Tongue (tissue), 3 donors: ENCODE measurements at places on chromosomes 2 and 18. TPM values are rescaled to one million over a fixed set of nuclear protein-coding genes. Genes with fewer than 3 reads are reported as not detected.

DNA sequence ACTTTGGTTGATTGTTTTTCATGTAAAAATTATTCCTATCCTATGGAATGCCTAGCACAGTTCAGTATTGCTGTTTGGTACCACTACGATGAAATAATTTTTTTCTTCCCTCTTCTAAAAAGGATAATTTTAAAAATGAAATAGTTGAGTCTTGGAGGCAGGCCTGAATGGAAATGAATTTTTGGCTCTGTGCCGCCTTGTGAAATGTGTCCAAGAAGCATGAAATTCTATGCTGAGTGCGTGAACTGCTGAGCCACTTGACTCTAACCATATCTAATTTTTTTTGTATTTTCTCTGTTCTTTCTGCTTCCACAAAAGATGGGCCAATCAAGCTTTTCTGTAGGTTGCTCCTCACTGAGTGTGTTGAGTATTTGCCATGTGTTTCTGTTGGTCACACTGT lies 95.0 kb downstream of the PRPF40A start:
- DNase-seq, result peak; percentile 72

GRCh38 chr2:159187106-159187505 lies 99.4 kb downstream of the WDSUB1 start:
- no peak for DNase-seq

- no peak for DNase-seq
Measured at GRCh38 chr2:223562078-223562477, 40.1 kb downstream of the SCG2 start.

GRCh38 chr18:46686186-46686585 lies 29.2 kb upstream of the LOXHD1 start:
- DNase-seq, result no peak

- no peak for DNase-seq
Measured at GRCh38 chr2:65130664-65131175, 814 bp upstream of the RAB1A start.

DNA sequence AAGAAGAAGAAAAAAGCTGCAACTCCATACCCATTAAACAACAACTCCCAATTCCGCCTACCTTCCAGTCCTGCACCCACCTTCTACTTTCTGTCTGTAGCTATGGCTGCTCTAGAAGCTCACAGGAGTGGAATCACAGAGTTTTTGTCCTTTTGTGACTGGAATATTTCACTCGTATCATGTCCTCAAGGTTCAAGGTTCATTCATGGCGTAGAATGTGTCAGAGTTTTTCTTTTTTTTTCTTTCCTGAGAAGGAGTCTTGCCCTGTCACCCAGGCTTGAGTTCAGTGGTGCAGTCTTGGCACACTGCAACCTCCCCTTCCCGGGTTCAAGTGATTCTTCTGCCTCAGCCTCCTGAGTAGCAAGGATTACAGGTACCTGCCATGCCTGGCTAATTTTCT lies 97.4 kb upstream of the ODC1 start:
- no peak for DNase-seq

- no peak for DNase-seq
Measured at GRCh38 chr2:176174382-176174823, 14.1 kb upstream of the HOXD1 start.

- no peak for DNase-seq
Measured at GRCh38 chr2:113276216-113276760, 2.4 kb downstream of the PAX8 start.

DNA sequence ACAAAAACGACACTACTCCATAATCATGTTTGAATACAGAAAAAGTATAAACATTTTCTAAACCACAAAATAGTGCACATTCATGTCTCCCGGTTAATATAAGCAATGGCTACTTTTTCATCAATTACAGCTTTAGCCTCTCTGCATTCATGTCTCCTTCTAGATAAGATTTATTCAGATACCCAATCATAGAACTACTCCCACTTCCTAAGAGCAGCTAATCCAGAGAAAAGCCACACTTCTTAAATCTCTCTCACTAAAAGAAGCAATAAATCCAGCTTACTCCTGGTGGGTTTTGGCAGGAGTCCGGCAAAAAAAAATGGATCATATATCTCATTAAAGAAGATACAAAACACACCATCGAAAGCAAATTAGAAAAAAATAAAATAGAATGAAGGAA lies 20.1 kb downstream of the DSEL start:
- no peak for DNase-seq

- no peak for DNase-seq
Measured at GRCh38 chr2:39188960-39189494, 54.7 kb downstream of the CDKL4 start.

DNA sequence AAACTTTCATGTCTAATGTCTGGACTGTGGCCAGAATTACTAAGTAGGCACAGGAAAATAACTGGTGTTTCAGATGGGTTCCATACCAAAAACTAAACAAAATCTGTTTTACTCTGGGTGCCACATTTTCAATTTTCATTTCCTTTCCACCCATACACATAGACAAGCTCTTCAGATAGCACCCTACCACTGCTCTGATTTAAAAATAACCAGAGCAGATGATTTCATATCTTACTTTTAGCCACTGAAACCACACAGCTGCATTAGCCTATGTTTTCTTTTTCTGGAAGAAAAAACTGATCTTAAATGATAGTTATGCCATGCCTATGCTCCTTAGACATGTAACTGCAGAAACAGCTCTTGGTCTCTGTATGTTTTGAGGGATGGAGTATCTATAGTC lies 647.6 kb downstream of the CPS1 start:
- DNase-seq, result no peak

GRCh38 chr18:79857082-79857671 lies 59.4 kb downstream of the KCNG2 start:
- DNase-seq, result peak; percentile 91

DNA sequence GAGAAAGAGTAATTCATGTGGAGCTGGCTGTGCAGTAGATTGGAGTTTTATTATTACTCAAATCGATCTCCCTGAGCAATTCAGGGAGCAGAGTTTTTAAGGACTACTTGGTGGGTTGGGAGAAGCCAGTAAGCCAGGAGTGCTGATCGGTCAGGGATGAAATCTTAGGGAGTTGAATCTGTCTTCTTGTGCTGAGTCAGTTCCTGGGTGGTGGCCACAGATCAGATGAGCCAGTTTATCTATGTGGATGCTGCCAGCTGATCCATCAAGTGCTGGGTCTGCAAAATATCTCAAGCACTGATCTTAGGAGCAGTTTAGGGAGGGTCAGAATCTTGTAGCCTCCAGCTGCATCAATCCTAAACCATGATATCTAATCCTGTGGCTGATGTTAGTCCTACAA lies 17.0 kb upstream of the UGT1A8 start:
- no peak for DNase-seq

GRCh38 chr18:1062588-1062987 lies 157.9 kb downstream of the ADCYAP1 start:
- no peak for DNase-seq

- DNase-seq, result peak; percentile 93
Measured at GRCh38 chr2:1742681-1743395, 1.5 kb downstream of the PXDN start.

DNA sequence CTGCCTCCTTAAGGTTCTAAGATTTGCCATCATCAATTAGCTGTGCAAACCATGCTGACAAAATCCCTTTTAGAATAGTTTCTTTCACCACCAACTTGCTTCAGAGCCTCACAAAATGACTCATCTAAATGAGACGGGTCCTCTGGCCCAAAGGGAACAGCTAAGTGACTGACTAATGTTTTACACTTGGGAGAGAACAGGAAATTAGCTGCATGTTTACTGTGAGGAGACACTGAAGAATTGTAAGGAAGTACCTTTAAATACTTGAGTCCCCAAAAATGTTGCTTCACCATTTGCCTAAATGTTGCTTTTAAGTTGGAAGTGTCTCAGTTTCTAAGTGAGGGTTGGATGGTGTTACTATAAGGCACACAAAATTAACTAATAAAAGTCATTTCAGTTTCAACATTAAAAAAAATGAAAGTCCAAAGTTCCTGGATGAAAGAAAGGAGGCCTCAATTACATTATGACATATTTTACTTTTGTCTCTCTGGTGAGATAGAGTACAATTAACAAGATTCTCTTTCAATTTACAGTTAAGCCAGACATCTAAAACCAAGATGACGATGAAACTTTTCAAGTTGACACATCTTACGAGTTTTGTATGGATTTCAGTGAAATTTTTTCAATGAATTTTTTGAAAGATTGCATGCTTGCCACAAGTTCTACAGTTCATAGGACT lies 229.1 kb upstream of the FN1 start:
- no peak for DNase-seq

- DNase-seq, result no peak
Measured at GRCh38 chr2:1791006-1791605, 46.8 kb upstream of the PXDN start.

DNA sequence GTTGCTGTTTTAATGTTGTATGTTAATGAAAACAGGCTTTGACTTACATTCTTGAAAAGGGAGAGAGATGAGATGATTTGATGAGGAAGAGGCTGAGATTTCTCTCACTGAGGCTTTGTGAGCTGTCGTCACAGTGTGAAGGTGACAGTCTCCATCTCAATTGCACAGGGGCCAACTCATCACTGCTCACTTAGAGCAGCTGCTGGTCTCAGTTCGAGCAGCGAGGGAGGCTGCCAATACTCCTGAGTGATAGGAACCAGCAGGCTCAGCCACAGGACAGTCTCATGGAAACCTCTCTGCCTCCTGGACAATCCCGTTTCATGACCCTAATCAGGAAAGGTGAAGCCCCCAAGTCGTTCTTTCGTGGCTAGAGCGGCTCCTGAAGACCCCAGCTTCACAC lies 170.7 kb upstream of the SOX11 start:
- peak; percentile 72 for DNase-seq

DNA sequence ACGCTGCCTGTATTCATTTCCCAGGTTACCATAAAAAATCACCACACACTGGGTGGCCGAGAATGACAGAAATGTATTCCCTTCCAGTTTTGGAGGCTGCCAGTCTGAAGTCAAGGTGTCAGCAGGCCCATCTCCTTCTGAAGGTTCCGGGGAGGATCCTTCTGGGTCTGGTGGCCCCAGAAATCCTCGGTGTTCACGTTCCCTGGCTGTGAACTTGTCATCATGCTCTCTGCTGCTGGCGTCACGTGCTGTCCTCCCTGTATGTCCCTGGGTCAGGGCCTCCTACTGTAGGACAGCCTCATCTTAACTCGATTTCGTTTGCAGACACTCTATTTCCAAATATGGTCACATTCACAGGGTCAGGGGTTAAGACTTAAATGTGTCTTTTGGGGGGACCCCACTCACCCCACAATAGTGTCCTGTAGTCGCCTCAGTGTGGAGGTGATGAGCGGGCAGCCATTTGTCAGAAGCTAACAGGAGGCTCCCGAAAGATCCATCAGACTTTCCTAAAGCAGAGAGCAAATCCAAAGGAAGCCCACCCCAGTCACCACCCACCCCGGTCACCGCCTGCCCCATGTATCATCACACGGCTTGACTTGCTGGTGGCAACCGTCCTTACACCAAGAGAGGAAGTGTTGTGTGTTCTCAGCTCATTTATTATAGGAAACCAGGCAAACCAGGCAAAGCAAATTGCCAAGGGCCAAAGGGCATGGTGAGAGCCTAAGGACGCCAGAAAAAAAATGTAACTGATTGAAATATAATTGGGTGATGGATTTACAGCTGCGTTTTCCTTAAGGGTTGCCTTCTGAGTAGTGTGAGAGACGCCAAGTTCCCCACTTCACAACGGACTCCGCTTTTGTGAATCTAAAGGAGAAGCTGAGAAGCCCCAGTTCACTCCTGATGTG lies 148.8 kb upstream of the ZNF236 start:
- DNase-seq, result no peak

DNA sequence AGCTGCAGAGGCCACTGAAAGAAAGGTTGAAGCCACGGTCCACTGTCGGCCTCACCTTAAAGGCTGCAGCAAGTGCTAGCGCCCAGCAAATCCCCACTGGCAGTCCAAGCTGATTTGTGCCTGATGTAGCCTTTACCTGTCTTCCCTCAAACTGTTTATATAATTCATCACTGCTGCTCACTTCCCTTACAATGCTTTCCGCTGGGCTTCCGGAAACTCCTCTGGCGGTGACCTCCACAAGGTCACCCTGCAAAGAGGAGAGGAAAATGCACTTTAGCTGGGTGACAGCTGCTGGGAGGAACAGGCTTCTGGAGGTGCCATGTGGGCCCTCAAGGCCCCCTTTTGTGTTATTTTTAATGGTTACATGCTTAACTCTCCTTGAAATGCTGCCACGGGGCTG lies 126.2 kb downstream of the CMPK2 start:
- no peak for DNase-seq

DNA sequence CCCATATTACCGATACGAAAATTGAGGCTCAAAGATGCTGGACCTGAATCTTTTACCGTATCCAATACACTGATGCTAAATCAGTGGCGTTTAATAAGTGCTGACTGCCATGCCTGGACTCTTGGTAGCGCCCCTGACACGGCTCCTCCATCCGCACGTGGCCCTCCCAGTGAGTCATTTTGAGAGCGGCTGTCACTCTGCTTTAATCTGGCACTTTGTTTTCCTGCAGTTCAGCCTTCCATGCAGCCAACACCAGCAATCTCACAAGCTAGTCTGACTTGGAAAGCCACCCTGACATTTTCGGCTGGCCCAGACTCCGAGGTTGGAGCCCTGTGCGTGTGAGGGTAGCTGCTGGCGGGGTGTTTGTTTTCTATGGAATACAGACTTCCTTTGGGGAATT lies 155.1 kb upstream of the LMAN1 start:
- peak; percentile 48 for DNase-seq

DNA sequence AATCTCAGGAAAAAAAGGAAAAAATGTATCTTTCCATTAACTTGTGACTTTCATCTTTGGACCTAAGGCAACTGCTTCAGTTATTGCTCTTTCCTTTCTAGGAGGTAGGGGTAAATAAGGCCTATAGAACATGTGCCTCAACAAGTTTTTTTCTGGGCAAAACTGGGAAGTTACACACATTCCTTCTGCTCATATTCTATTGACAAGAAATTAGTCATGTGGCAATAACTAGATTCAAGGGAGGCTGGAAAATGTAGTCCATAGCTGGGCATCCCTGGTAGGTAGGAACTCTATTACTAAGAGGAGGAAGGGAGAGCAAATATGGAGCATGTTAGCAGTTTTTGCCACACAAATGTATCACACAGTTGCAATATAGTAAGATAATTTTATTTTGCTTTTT lies 37.7 kb upstream of the NEMP2 start:
- DNase-seq, result no peak

- DNase-seq, result peak; percentile 75
Measured at GRCh38 chr18:43571078-43571689, 293.9 kb upstream of the SYT4 start.

SLC19A3 gene
- total RNA-seq, result 5.3 TPM

ALPG gene
- total RNA-seq, result not detected

SP5 gene
- 4.5 TPM for total RNA-seq

DOCK10 gene
- 13.8 TPM for total RNA-seq

RAB27B gene
- 3.7 TPM for total RNA-seq

SLC4A5 gene
- 2.6 TPM for total RNA-seq

POTEI gene
- 0.21 TPM for total RNA-seq

MEIS1 gene
- 72.7 TPM for total RNA-seq

GALR1 gene
- total RNA-seq, result 0.21 TPM

CLIP4 gene
- total RNA-seq, result 74.8 TPM

TBR1 gene
- total RNA-seq, result not detected

GRP gene
- total RNA-seq, result 1.3 TPM

HOXD10 gene
- 0.62 TPM for total RNA-seq

SUCLG1 gene
- total RNA-seq, result 79.6 TPM

REG3G gene
- not detected for total RNA-seq

GPR39 gene
- 0.10 TPM for total RNA-seq

APCDD1 gene
- 31.2 TPM for total RNA-seq

SERPINB11 gene
- 1.0 TPM for total RNA-seq

CDH20 gene
- total RNA-seq, result 1.1 TPM
